ENCODE measurements at places on chromosomes 2 and 18. TPM values are rescaled to one million over a fixed set of nuclear protein-coding genes. Genes with fewer than 3 reads are reported as not detected.

GRCh38 chr2:224802407-224802806, 86.2 kb upstream of the CCDC195 start:
- ATAC-seq: no peak

GRCh38 chr2:181807526-181807925, 84.0 kb upstream of the ITPRID2 start:
- ATAC-seq: no peak

- ATAC-seq: no peak
These were observed 68.6 kb downstream of the GATA6 start for GRCh38 chr18:22238036-22238435.

DNA sequence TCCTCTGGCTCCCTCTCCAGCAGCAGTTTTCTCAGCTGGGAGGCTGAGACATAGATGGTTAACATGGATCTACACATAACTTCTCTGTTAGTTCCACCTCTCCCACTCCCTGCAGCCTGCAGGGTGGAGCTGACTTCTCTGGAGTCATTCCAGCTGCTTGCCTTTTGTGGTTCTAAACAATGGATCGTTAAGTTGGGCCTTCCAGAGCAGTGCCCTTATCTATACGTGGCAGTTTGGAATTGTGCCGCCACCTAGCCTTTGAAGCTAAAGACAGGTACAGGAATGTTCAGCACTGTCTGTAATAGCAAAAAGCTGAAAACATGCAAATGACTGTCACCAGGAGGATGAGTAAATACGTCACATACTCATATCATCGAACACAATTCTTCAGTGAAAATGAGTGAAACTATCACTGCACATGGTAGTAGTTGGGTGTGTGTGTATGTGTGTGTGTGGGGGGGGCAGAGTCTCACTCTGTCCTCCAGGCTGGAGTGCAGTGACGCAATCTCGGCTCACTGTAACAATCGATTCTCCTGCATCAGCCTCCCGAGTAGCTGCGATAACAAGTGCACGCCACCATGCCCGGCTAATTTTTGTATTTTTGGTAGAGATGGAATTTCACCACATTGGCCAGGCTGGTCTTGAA, 50.3 kb downstream of the SH2D6 start:
- no peak for ATAC-seq

GRCh38 chr2:172230889-172231401, 128.2 kb upstream of the DLX2 start:
- no peak for ATAC-seq

DNA sequence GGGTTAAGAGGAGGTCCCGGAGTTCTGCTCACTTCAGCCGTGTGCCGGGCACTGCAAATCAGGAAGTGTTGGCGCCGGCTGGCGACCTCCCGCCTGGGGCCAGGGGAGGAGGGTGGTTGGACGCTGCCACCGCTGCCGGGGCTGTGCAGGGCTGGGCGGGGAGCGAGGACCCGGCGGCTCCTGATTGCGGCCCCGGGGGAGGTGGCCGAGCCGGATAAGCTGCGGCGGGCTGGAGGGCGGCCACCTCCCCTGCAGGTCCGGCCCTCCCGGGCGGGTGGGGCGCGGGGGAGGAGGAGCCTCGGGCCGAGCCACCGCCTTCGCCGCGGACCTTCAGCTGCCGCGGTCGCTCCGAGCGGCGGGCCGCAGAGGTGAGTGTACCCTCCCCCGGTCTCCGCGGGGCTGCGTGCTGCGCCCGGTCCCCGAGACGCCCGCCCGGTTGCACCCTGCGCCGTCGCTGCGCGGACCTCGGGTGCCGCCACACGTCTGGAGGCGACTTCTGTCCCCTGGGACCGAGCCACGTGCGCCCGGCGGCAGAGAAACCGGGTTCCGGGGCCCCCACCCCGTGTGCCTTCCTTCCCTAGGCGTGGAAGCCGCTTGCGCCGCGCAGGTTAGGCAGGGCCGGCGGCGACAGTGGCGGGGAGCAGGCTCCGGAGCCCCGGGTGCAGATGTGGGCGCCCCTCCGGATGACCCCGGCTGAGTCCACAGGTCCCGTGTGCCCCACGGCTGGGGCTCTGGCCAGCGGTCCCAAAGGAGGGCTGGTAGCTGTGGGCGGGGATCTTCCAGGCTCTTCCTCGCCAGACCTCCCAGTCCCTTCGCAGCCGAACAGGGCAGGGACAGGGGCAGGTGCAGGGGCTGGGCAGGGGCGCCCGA, at the start of gene STEAP3:
Gene STEAP3 (plus strand): TSS at position 314 of the 870 bp plus-strand sequence. CDS start 7,179 bp downstream, outside the sequence.
- peak; percentile 38 for ATAC-seq

DNA sequence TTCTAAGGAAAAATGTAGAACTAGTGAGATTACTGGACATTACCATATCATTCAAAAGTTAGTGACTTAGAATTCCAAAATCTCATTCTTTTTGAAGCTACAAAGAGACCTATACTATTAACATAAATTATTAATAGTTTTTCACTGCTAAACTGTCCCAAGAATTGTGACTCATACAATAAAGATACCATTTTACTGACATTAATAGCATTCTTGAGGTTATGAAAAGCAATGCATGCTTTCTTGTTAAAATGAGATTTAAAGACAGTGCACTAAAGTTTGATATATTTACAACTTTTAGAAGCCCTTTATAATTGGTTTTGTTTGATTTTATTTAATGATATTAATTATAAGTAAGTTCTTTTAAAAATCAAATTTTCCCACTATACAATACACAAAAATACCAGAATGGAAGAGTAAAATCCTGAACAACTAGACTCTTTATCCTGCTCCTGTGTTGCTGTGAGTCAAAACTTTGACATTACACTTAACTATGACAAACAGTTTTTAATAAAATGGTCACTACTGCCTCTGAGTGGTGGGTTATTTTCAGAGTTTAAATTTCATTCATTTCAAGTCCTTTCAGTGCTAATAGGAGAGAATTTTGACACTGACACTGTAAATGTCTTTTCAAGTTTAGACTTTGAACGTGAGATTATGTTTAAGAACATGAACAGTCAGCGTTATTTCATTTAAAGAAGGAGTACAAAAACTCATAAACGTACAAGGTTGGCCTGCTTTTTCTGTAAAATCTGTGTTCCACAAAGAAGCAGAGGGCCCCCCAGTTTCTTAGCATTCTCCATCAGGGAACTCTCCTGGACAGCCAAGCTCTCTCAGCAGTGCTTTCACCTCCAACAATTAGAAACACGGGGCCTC, 54.5 kb downstream of the FAM124B start:
- ATAC-seq: no peak

TMEM198 gene
- 5.1 TPM for total RNA-seq
